NCI-H446 (cell line): ENCODE measurements at places on chromosomes 3 and 15.

DNA sequence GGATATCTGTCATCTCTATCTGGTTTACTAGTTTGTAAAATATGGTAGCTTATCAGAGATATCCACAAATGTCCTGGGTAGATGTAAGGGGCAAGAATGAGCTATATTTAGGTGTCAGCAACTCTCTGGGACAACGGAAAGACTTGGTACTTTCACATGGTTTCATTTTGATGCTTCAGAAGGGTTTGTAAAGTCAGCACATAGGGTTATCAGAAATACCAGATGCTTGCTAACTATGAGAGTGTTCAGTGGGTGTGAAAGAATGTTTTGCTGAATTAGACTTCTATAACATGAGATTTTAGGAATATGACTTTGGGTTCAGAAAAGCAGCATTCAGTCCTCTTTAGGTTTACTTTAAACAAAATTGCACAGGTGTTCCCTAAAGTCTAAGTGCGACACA is 466.5 kb upstream of the PDZRN3 start:
- DNase-seq = no peak

- DNase-seq = no peak
Measured at GRCh38 chr15:86213420-86213819, 133.7 kb downstream of the AGBL1 start.

- DNase-seq = no peak
Measured at GRCh38 chr15:72967811-72968530, 84.3 kb upstream of the NEO1 start.

GRCh38 chr3:8490079-8490552 is 11.5 kb upstream of the LMCD1 start:
- no peak for DNase-seq

- DNase-seq = no peak
Measured at GRCh38 chr3:43106293-43106628, 382 bp upstream of the POMGNT2 start.

DNA sequence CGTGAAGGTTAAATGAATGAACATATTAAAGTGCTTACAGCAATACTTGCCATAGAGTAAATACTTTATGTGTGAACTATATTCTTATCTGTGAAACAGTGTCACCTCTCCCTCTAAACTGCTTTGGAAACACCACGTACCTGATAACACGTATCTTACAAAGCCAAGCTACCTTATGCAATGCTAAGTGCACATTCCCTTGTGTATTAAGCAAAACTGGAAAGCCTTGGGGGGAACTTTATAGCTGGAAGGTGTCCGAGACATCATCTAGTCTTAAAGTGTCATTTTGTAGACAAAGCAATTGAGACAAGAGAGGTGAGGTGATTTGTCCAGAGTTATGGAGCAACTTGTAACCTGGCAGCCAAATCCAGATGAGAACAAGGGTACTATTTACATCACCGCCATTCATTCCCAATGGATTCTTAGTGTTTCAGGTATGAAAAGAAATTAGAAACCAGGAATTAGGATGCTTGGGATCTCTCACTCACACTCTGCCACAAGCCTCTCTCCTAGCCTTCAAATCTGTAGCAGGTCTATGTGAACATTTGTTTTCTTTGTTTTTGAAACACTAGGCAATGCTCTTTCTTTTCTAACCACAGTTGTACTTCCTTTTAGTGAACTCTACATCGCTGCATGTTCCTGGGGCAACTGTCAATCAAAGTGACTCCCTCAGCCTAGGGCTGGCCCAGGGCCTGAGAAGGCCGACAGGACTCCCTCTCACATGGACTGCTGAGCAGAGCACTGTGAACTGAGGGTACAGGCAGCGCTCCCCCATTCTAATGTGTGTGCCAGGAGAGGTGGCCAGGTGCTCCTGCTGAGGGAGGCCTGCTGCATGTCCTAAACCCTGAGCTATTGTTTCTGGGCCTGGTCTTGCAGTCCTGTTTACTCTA is 13.9 kb upstream of the MGLL start:
- DNase-seq = no peak

DNA sequence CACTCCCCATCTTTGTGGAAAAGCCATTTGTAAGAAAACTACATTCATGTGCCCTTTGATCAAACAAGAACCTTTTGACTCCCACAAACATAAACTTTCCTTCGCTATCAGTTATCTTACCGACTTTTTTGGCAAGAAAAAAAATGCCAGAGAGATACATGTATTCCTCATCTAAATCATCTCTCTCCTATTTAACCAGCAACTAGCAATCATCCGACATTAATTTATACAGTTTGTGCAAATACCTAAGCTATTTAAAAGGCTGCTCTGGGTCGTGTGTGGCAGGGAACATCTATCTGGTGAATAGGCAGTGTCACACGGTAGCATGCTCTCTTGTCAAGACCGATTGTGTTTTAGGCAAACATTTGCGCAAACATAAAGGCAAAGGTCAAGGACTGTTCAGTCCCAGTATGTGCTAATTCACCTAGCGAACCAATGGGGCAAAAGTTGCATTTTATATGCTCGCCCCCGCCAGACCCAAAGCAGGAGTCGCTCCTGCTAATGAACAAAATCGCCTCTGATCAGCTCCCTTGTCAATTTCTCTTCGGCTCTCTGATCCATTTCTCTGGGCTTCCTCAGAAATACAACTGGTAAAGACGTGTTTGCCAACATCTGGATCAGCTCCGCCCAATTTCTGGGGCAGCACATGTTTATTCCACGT is 37.7 kb downstream of the ZIC4 start:
- DNase-seq = no peak

DNA sequence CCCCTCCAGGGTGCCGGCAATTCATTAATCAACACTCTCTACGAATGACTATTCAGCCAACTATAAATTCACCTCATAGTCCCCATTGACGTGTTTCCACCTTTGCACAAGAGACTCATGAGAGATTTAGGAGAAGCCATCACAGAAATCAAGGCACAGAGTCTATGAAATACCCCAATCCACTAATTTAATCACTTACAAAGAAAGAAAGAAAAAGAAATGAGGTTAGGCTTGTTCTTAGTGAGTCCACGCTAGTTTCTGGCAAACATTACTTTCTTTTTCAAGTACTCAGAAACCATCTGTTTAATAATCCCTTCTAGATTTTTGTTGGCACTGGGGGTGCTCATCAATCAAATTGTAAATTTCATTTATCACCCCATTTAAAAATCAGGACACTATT is 125.2 kb upstream of the ADPGK start:
- peak; percentile 80 for DNase-seq

DNA sequence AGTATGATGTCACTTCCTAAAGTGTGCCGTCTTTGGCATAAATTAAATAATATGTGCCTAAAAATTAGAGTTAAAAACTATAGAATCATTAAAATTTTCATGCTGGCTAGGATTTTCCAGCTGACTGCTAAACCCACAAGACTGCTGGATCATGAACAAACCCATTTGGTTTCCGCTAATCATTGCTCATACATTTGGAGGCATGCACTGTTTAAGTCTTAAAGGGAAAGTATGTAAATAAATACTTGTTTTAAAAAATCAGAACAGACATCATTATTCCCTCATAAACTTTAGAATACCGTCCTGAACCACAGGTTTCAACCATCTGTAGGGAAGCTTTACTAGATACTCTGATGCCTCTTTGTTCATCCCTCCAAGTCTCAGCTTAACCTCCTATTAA is 26.5 kb downstream of the ATP6V1A start:
- DNase-seq = no peak

DNA sequence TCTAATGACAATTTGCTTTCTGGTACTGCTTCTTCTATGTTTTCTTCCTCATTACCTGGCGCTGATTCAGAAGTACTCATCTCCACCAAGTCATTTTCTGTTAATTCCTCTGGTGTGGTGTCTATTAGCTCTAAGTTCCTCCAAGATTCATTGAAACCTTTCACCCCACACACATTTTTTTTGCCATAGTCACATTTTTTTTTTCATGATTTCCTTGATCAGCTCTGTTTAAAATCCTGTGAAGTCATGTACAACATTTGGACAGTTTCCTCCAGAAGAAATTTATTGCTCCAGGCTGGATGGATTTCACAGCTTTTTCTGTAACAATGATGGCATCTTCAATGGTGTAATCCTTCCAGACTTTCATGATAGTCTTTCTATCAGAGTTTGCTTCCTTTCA is 243.2 kb upstream of the VEPH1 start:
- no peak for DNase-seq

- DNase-seq = no peak
Measured at GRCh38 chr3:161319867-161320266, 51.5 kb downstream of the SPTSSB start.
